ENCODE measurements at places on chromosomes 2 and 18.

DNA sequence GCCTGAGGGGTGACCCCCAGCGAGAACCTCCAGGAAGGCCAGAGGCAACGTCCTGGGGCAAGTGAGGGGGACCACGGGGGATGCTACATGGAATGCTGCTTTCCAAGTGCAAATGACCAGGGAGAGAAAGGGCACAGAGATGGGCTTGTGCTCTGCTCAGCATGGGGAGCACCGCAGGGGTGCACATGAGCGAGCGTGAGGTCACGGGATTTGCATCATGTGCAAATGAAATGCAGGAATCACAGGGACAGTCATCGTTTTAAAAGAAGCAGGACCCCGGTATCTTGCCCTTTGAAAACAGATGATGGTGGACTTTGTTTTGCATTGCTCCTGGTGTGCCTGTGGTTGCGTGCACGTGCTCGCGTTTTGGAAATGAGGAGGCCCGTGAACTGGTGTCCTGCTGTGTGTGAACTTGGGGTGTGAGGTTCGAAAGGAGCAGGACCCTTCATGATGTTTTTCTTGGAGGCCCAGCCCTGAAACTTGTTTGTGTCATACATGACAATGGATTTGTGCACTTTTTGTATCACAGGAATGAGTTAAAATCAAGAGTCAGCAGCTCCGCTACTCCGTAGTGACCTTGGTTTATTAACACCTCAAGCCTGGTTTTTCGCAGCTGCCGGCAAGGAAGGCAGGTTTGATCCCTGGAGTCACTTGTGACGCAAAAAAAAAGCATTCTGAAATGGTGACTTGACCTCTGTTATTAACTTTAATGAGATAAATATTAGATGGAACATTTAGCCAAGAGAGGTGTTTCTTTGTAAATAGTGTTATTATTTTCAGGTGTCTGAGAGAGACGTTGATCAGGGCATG, 234.5 kb downstream of the LDLRAD4 start:
- DNase-seq = no peak

DNA sequence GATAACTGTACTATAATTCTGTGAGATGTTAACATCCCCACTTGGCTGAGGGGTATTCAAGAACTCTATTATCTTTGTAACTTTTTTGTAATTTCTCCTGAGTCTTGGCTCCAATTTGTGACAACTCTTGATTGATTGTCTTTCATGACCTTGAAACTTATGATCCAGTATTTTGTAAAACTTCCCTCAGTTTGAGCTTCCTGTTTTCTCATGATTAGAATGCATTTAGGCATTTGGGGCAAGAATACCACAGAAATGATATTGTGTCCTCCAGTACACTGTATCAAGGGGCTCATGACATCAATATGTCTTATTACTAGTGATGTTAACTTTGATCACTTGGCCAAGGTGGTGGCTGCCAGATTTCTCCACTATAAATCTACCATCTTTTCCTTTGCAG, 37.4 kb downstream of the PNO1 start:
- DNase-seq = no peak

DNA sequence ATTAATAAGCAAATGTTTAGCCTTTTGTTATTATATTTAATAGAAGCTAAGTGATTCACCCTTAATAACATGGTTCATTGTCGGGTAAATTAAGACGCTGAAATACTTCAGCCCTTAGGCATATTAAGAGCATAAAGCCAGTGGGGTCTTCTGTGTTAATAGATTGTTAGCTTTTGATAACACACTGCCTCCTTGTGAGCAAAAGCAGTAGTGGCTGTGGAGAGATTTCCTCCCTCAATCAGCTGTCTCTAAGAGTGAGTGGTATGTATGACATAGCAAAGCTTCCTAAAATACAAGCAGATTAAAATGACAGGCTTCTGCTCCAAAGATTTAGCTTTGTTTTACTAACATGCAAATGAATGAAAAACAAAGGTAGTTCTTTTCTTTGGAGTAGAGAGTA, 143.7 kb upstream of the SYT4 start:
- DNase-seq = no peak

GRCh38 chr2:216281316-216281715, 91.0 kb downstream of the MARCHF4 start:
- no peak for DNase-seq

GRCh38 chr2:37764739-37765138, 93.3 kb upstream of the CDC42EP3 start:
- no peak for DNase-seq

DNA sequence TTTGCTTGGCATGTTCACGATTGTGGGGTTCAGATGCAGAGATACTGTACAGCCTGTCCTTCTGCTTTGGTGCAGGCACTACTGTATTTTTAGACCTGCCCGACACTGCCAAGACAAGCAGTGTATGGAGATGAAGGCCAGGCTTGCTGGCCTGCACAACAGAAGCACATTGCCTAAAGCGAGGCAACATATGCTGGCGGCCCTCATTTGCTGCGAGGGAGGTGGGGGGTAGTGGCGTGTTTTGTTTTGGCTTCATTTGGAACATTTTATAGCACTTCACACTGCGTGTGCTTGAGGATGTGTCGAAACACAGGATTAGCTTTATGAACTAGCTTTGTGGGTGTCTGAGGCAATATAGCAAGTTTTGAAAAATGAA, 27.0 kb downstream of the TMEM182 start:
- DNase-seq = no peak

GRCh38 chr2:69811591-69811990, 17.9 kb upstream of the GMCL1 start:
- no peak for DNase-seq

DNA sequence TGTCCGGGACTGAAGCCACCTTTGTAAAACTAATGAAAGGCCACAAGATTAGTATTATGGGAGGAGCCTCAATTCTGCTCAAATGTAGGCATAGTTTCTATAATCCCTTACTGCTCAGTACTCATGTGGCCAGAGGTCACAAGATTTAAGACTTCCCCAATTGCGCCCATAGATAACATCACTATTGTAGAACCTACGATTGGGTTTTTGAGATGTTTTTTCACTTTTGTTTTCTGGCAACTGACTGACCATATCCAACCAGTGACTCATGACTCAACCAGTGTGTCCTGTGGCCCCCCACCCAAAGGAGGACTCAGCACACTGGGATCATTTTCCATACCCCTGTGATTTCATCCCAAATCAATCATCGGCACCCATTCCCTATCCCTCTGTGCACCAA, 15.2 kb upstream of the TSPYL6 start:
- no peak for DNase-seq

GRCh38 chr2:11024259-11024645, 112.5 kb downstream of the KCNF1 start:
- peak; percentile 35 for DNase-seq

DNA sequence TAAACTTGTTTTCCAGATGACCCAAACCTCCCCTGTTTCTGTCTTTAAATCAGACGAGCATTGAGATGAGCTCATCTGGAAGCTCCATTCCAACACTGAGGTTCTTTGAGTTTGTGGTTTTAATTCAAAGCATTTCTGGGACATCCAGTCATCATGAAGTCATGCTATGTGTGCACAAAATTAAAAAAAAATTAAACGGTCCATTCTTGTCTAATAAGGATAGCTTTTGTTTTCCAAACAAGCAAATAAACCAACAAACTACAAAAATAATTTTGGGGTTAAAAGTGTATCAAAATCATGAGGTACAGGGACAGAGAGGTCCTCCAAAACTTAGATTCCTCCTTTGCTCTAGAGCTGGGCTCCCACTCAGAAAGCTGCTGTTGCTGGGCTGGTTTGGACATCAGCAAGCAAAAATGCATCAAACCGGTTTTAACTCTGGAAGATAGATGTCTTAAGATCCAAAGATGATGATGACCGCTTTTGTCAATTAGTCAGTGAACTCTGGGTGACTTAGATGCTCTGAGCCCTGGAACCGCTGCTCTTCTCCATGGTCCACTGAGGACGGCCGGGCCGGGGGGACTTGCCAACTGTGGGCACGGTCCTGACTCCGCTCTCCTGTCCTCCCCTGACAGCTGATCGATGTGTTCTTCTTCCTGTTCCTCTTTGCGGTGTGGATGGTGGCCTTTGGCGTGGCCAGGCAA, 65.4 kb downstream of the TRPM8 start:
- no peak for DNase-seq

- DNase-seq = peak; percentile 18
These were observed 10.0 kb upstream of the CELF4 start for GRCh38 chr18:37575646-37576045.

DNA sequence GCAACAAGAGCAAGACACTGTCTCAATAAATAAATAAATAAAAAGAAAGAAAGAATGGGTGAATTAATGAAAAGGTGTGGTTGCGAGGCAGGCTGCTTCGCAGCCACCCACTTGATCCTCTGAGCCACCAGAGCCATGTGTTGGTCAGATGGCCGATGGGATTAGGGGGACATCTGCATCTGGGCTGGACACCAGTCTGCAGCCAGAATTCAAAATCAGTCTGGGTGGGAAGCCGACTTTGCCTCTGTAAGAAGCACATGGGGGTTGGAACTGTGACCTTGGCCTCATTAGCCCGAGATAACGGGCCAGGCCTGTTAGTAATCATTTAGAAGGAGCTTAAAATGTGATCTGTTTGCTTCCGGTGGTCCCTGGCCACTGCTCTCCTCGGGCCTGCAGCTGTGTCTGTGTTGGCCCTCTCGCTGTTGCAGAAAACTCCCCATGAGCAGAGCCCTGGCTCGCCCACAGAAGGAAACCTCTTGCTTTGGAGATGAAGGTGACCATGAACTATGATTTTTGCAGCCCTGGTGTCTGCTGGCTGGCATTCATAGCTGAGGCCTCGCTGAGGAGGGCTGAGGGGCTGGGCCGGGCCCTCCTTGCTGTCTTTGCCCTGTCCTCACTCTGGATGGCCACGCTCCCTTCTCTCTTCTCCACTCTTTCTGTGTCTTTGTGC, 94.4 kb downstream of the DYSF start:
- no peak for DNase-seq

- DNase-seq = no peak
These were observed 146.4 kb downstream of the FTCDNL1 start for GRCh38 chr2:199704358-199705238.

- DNase-seq = no peak
These were observed 35.8 kb downstream of the SLC4A3 start for GRCh38 chr2:219663116-219663762.

DNA sequence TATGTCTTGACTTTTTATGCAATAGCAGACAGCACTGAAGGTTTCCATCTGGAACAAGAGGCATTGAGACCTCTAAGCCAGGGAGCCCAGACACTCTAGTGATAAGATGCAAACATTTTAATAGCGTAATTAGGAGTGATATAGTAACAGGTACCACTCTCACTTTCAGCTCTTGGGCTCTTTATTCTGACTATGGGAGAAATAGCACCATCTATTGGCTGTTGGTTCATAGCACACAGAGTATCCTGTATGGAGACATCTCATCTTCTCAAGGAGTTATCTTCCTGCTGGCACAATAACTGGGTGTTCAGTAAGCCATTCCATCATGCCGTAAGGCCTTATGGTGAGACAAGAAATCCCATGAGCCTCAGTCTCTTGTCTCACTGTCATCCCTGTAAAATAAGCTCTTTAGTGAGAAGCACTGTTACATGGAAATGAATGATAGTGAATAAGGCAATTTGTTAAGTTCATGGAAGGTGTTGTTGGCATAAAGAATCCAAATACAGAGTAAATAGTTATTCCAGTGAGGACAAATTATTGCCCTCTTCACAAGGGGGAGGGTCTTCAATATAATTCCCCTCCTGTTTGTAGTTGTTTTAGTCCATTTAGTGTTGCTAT, 48.3 kb downstream of the THUMPD2 start:
- DNase-seq = peak; percentile 33

GRCh38 chr2:224191465-224191864, 152.4 kb upstream of the SERPINE2 start:
- DNase-seq = no peak

GRCh38 chr2:224576088-224576715, 9.0 kb downstream of the CUL3 start:
- no peak for DNase-seq

- DNase-seq = no peak
These were observed 13.6 kb upstream of the ZSCAN30 start for GRCh38 chr18:35303610-35304009.

- DNase-seq = no peak
These were observed at the start of gene CDH20 for GRCh38 chr18:61333271-61333745. TSS of gene CDH20 (plus strand) at chr18:61333430.

GRCh38 chr2:147657086-147658000, 187.5 kb upstream of the ACVR2A start:
- DNase-seq = no peak

DNA sequence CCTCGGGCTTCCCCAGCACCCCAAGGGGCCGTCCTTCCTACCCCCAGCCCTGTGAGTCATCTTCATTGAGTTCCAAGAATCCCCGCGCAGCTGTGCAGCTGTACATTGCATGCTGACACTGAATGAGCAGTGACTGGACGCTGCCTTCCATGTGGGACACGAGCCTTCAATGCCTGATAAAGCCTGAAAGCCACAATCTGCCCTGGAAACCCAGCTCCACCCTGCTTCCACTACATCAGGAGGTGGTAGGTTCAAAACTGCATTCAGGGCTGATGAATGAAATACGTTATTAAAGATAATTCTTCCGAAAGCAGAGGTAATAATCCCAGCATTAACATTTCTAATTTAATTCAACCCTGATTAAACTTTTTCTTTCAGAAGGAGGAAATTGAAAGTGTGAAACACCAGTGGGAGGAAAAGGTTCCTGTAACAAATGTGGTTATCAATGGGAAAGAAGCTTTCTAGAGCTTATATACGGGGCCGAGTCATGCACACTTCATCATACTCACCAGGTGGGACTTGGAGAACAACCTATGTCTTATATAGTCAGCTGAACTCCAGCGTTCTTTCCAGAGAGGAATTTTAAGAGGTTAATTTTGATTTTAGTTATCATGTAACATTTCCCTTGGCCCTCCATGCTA, 360.1 kb downstream of the LPIN1 start:
- no peak for DNase-seq

- no peak for DNase-seq
These were observed 58.0 kb upstream of the TMEM247 start for GRCh38 chr2:46421361-46421760.

DNA sequence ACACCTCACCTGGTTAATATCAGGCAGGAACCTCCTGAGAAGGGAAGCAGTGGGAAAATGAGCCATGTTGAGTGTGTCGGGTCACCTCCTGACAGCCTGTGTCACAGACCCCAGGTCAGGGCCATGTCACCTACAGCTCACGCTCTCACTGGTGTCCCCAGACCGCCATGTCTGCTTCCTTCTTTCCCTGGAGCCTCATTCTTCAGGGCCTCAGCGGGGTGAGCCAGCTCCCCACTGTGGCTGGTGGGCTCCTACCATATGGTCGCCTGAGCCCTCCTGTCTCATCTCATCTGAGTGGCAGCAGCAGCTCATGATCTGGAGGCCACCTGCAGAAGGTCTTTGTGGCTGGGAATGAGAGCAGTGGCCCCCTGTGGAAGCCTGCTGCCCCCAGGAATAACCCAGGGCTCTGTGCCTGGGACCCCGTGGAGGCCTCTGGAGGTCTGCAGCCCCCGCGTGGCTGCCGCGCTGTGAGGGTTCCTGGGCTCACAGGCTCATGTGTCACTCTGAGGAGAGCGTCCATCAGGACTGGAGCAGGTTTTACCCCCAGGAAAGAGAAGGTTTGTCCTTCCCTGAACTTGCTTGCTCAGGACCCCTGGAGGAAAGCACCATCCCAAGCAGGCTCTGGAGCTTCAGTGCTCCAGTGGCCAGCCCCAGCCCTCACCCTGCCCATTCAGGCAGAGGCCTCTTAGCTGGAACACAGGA, 56.4 kb downstream of the FAM168B start:
- no peak for DNase-seq

GRCh38 chr2:66691031-66691965, 256.4 kb downstream of the MEIS1 start:
- DNase-seq = no peak

- DNase-seq = no peak
These were observed 247.7 kb downstream of the SS18 start for GRCh38 chr18:25842665-25843064.

GRCh38 chr18:58511306-58511705, 117.6 kb downstream of the ALPK2 start:
- DNase-seq = no peak

GRCh38 chr18:46289931-46290330, 185.7 kb downstream of the HAUS1 start:
- no peak for DNase-seq
